Stimulated activated CD8-positive, alpha-beta memory T cell treated with anti-CD3 and anti-CD28 coated beads, Interleukin-15, amount 100 ng/mL, for 4 hours (primary cell): ENCODE measurements at places on chromosomes 16 and 17.
A peak's percentile ranks its signal among the peaks of the same experiment; 100 is the strongest.

GRCh38 chr17:62615503-62615902 lies 12.0 kb upstream of the MRC2 start:
- DNase-seq: no peak

GRCh38 chr17:30117675-30118081 lies 1.1 kb downstream of the NSRP1 start:
- no peak for DNase-seq

DNA sequence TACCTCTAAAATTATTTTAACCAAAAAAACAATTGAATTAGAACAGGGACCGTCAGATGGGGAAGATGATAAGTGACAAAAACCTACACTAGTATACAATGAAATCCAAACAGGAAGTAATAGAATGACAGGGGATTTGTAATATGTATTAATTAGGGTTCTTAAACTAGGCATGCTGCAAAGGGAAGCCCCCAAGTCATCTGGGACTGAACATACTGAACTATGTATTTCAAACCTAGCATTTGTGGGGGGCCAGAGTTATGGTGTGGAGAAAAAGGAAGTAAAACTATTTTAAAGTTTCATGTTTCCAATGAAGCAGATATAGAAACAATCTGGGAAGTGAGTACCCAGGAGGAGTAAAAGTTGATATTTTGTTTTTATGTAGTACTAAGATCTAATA lies 133.2 kb upstream of the HS3ST3A1 start:
- DNase-seq: no peak

GRCh38 chr17:40516581-40517285 lies 15.3 kb upstream of the TNS4 start:
- DNase-seq: peak; percentile 51

GRCh38 chr16:2987833-2988232 lies 7.6 kb upstream of the PKMYT1 start:
- DNase-seq: no peak

DNA sequence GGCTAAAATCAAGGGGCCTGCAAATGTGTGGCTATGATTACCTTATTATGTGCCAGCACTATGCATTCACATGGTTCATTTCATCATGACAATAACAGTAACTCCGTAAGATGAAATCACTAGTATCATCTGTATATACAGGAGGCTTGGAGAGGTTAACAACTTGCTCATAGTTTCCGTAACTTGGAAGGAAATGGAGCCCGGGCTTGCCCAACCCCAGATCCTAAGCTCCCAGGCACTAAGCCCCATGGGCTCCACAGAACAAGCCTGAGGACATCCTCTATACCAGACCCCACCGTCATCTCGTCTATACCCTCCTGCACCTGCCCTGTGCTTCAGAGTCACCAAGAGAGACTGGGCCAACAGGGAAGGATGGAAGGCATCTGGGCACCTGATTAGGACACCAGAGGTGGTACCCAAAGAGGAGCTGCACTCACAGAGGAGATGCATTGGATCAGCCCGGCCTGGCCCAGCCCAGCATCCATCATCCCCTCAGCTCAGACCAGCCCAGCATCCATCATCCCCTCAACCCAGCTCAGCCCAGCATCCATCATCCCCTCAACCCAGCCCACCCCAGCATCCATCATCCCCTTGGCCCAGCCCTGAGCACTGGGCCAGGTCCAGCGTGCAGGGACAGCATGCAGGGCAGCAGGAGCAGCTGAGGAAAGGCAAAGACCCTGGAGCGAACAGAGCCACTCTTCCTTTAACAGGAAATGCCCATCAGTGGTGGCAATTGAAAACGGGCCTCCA lies 28.5 kb downstream of the NSMCE1 start:
- DNase-seq: no peak

DNA sequence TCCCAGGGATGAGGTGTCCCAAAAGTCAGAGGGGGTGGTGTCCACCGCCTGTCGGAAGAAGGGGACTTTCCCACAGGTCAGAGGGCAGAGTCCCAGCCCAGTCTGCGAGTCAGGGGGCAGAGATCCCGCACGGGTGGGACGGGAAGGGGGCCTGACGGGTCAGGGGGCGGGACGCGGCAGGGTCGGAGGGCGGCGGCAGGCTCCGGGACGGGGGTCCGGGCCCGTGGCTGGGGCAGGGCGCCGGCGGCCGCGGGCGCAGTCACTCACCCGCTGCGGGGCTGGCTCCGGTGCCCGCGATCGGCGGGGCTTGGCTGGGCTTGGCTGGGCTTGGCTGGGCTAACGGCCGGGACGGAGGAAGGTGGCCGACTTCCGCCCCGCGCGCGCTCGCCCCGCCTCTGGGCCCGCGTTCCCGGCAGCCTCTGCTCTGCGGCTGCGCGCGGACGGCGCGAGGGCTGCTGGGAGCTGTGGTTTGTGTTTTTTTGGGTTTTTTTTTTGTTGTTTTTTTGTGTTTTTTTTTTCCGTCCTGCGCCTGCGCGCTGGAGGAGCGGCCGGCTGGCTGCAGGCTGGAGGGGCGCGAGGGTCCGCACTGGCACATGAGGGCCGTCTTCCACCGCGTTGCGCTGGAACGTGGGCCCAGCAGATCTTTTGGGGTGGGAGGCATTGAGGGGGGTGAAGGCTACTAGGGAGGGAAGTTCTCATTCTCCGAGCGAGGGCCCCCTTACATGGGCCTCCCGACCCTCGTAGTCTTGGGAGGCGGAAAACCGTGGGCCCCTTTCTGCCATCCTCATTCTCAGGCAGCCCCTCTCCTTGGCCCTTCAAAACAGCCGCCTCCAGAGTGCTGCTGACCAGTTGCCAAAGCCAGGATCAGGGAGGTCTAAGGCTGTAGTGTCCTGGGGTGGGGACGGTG lies at the start of gene CANT1:
CANT1 (minus strand) TSS at position 368 of the 907 bp plus-strand sequence. CDS start 12,142 bp downstream, outside the sequence.
- DNase-seq: peak; percentile 59

DNA sequence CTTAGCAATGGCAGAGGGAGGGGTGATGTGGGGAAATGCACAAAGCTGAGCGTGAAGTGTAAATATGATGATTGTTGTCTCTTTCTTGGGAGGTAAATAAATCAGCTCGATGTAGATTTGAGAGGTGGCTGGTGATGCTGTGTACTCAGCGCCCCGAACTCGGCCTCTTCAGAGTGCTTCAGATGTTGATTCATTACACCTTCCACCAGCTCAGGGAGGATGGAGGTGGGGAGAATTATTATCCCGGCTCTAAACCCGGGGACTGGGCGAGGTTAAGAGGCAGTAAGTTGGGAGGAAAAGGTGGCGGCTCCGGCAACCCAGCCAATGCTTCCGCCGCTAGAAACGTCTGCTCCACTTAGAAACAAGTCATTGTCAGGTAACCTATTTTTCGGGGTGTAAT lies 86.5 kb downstream of the RPA1 start:
- DNase-seq: no peak

DNA sequence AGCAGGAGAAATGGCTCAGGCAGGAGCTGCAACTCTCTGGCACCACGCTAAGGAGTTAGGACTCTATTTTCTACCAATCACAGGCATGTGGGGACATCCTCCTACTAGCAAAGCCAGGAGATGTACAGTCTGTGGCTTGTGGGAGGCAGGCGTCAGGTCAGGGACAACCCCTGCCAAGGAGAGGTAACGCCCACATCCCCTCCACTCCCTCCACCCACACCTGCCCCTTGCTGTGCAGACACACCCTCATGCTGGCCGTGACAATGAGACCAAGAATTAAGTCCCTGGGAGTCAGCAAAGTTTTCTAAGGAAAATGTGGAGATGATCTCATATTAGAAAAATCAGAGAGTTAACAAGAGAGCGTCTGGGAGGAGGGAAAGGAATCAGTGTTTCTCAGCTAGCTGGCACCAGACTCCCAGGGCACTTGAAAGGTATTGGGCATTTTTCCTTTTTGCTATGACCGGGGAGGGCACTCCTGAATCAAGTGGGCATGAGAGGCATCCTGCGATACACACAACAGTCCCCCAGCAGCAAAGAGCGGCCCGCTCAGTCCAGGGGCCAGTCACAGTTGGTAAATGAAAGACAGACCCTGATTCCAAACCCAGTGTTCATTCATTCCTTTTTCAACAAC lies 87.3 kb upstream of the RPL38 start:
- no peak for DNase-seq

GRCh38 chr16:86671486-86672178 lies 93.3 kb downstream of the FOXL1 start:
- no peak for DNase-seq

- no peak for DNase-seq
Measured at GRCh38 chr16:58490065-58490464, 9.9 kb upstream of the NDRG4 start.

GRCh38 chr16:50126183-50126582 lies 26.9 kb upstream of the TENT4B start:
- no peak for DNase-seq

GRCh38 chr17:80948976-80949450 lies 42.6 kb upstream of the CHMP6 start:
- no peak for DNase-seq
